ENCODE measurements at places on chromosomes 16 and 17. TPM values are rescaled to one million over a fixed set of nuclear protein-coding genes. Genes with fewer than 3 reads are reported as not detected.
A peak's percentile ranks its signal among the peaks of the same experiment; 100 is the strongest.

DNA sequence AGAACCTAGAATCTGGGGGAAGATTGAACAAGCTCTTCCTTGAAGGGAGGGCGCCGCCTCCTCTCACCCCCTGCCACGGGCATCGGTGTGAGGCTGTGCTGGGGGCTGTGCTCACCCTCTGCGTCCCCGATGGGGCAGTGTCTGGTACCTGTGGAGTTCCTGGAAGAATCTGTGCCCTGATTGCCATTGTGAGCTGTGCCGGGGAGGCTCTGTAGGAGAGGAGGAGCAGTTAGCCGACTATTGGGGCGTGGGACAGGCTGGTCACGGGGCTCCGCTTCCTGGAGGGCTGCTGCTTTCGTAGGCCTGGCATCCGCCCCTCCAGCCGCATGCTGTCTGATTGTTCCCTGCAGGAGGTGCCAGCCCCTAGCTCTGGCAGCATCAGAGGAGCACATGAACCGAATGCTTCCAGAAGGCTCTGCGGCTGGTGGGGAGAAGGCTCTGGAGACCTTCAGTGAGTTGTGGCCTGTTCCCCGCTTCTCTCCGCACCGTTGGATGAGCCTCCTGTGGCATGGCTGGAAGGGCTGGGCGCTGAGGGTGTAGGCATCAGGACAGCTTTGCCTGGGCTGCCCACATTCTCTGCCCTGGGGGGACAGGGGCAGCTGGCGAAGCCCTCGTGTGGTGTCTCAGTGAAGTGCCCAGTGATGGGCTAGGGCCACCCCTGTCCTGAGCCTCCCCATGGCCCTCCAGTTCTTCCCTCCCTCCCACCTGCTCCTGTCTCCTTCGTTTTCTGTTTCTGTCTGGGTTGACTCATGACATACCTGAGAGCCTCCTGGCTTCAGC is 86.9 kb downstream of the SEC14L1 start:
- no peak for DNase-seq

- DNase-seq, result no peak
These were observed 27.3 kb upstream of the CBFA2T3 start for GRCh38 chr16:89004209-89004831.

CHST6 gene
- polyA plus RNA-seq, result 0.98 TPM

MT1F gene
- polyA plus RNA-seq, result 57.5 TPM

DNASE1L2 gene
- 0.93 TPM for polyA plus RNA-seq

- DNase-seq, result no peak
These were observed 48.5 kb downstream of the RAI1 start for GRCh38 chr17:17729620-17730249.

DNA sequence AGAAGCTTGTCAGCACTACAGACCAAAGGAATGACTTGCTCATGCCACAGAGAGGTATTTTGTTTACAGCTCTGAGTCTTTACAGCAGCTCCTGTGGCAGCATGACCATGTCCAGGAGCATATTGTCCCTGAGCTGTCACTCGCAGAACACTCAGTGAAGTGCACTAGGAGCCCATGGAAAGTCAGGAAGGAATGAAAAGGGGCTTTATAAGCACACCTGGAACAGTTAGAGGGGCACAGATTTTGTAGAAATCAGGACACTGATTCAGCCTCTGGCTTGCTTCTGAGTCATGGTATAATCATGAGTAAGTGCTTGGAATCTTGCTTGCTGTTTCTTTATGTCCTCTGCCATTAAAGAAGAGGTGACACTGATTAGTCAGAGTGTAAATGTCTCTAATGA is 41.0 kb downstream of the TADA2A start:
- no peak for DNase-seq

GRCh38 chr17:65586899-65587298 is 25.5 kb upstream of the AXIN2 start:
- DNase-seq, result no peak

- no peak for DNase-seq
These were observed 64.2 kb upstream of the ZNF469 start for GRCh38 chr16:88318521-88318920.

CCL2 gene
- 18.7 TPM for polyA plus RNA-seq

CCDC102A gene
- 13.9 TPM for polyA plus RNA-seq

KIF2B gene
- polyA plus RNA-seq, result not detected

- DNase-seq, result no peak
These were observed 2.7 kb downstream of the CLUAP1 start for GRCh38 chr16:3503523-3503922.

ABCC6 gene
- polyA plus RNA-seq, result 23.5 TPM

DNA sequence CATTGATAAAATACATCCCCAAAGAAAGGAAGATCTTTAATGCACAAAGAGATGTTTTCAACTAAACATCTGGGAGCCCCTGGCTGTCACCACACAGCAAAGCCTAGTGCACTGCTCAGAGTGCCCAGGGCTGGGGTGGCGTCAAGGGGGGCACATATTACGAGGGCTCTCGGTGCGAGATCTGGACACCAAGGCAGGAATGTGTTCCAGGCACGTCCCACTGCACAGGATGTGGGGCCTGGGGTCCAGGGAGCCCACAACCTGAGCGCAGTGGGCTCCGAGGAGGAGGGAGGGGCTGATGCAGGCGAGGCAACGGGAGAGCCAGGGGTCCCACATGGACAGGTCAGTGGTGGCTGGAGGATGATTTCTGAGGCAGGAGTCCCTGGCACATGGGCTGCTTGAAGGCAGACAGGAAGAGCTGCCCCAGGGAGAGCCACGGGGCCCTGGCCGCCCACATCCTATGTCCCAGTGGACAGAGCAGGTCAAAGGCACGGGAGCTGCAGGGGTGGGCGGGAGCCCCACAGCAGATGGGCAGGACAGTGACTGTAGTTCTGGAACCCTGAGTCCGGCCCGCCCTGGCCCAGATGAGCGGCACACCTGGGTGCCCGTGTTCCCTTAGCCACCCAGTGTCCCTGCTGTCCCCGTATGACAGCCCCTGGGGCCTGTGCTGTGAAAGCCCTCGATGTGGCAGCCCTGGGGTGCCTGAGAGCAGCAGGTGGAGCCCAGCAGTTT is 56.4 kb downstream of the ZNF778 start:
- no peak for DNase-seq

GRCh38 chr17:54793271-54793670 is 107.4 kb upstream of the TOM1L1 start:
- no peak for DNase-seq

DNA sequence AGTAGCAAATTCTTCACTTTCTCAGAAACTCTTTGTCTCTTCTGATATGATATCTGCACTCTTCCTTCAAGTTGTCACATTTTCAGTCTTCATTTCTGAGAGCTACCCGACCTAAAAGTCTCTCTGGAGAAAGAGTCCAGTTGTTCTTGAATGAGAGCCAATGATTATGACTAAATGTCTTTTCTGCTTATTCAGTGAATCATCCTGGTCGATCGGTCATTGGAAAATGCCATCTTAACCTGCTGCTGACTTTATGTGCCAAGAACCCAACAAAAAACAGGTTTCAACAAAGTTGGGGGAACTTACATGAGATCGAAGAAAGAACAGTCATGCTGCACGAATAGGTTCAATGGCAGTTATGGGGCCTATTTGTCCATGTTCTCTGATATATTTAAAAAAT is 15.9 kb downstream of the SOX9 start:
- DNase-seq, result no peak

- no peak for DNase-seq
These were observed 45.5 kb upstream of the LRRC37A3 start for GRCh38 chr17:64964796-64965195.

DNA sequence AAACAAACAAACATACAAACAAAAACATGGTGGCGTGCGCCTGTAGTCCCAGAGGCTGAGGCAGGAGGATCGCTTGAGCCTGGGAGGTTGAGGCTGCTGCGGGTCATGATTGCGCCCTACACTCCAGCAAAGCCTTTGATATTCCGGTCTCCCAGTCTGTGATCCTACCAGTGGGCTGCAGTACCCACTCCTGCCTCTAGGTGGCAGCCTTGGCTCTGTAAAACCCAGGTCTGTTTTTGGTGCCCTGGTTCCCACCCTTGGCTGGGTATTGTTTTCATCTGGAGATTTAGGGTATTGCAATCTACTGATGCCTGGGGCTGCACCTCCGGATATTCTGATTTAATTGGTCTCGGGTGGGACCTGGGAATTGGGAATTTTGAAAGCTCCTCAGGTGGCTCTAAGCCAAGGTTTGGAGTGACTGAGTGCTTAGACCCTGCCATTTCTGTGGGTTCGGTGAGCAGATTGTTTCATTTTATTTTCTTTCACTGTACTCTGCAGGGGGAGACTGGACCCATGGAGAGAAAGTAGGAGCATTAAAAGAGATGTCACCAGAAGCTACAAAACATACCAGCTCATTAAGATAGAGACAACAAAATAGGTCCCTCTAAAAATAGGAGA is 40.5 kb downstream of the MYH3 start:
- peak; percentile 61 for DNase-seq

FAM83G gene
- polyA plus RNA-seq, result 6.3 TPM

DNA sequence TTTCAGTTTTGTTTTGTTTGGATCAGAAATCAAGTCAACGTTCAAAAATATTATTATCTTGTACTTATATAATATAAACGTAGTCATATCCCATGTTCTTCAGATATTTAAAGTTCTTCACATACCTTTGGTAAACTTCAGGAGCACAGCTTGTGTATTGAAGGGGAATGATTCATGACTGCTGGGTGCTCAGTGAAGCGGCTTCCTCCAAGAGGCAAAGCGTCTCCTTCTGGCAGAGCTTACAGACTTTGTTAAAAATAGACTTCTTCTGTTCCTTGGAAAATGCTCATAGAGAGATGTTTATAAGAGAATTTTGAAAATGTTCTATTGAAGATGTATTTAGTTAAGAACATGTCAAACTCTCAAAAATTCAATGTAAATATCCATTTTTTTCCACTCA is 155.6 kb upstream of the CNTNAP4 start:
- DNase-seq, result no peak

GRCh38 chr17:42543190-42544079 is 7.4 kb downstream of the NAGLU start:
- no peak for DNase-seq

PERCC1 gene
- polyA plus RNA-seq, result 0.20 TPM

GRCh38 chr16:48008011-48008525 is 147.7 kb downstream of the ABCC12 start:
- DNase-seq, result no peak

DNA sequence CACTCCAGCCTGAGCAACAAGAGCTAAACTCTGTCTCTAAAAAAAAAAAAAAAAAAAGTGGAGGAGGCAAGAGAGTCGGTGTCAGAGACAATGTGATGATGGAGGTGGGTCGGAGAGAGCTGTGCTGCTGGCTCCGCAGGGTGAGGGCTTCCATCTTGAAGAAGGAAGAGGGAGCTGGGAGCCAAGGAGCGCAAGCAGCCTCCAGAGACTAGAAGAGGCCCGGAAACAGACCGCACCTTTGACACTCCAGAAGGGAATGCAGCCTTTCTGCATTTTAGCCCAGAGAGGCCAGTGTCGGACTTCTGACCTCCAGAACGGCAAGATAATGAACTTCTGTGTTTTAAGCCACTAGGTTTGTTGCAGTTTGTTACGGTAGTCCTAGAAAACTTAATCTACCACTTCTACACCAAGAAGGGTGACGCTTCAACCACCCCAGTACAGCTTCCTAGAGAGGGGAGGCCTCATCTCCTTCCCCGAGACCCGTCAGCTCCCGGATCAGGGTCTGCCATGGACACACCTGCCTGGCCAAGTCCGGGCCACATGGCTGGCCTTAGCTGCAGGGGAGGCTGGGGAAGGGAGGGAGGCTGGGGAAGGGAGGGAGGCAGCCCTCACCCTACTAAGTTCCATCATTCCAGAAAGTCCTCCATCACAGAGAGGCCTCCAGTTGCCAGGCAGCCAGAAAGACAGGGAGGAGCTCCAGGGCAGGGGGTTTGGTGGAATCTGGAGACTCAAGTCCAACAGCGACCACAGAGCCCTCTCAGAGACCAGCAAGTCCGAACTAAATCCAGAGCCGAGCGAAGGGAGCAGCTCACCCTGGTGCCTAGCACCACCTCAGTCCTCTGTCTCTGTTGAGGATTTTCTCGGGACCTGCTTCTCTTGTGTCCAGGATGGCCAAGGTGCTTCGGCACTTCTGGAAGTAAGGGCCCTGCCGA is 13.2 kb upstream of the RBFOX3 start:
- no peak for DNase-seq

- no peak for DNase-seq
These were observed 9.3 kb upstream of the CNP start for GRCh38 chr17:41957031-41957868.

GRCh38 chr17:33463887-33464286 is 170.8 kb upstream of the ASIC2 start:
- DNase-seq, result no peak

ACD gene
- 23.9 TPM for polyA plus RNA-seq

ARHGAP44 gene
- polyA plus RNA-seq, result 8.9 TPM

CCDC40 gene
- 21.5 TPM for polyA plus RNA-seq

UTS2R gene
- polyA plus RNA-seq, result 0.40 TPM

KLHL11 gene
- polyA plus RNA-seq, result 12.4 TPM

DNA sequence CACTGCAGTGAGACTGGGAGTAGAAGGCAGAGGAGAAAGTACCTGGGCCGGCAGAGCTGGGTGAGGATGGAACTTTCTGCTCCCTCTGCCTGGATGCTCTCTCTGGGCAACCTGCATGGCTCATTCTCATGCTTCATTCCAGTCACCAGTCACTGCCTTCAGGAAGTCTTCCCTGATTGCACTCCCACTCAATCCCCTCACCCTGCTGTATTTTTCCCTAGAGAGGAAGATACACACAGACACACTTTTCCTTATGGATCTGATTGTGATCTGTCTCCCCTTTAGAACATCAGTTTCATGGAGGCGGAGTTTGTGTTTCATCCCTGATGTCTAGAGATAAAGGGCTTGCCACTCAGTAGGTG is 44.9 kb downstream of the MEAK7 start:
- DNase-seq, result no peak

GRCh38 chr16:80680046-80680445 is 124.4 kb downstream of the CDYL2 start:
- no peak for DNase-seq
